Adrenal gland (tissue), 19 donors: ENCODE measurements at places on chromosomes 4 and X.

- DNase-seq: no peak
Observed at GRCh38 chrX:153779891-153780677, 757 bp upstream of the SRPK3 start.

DNA sequence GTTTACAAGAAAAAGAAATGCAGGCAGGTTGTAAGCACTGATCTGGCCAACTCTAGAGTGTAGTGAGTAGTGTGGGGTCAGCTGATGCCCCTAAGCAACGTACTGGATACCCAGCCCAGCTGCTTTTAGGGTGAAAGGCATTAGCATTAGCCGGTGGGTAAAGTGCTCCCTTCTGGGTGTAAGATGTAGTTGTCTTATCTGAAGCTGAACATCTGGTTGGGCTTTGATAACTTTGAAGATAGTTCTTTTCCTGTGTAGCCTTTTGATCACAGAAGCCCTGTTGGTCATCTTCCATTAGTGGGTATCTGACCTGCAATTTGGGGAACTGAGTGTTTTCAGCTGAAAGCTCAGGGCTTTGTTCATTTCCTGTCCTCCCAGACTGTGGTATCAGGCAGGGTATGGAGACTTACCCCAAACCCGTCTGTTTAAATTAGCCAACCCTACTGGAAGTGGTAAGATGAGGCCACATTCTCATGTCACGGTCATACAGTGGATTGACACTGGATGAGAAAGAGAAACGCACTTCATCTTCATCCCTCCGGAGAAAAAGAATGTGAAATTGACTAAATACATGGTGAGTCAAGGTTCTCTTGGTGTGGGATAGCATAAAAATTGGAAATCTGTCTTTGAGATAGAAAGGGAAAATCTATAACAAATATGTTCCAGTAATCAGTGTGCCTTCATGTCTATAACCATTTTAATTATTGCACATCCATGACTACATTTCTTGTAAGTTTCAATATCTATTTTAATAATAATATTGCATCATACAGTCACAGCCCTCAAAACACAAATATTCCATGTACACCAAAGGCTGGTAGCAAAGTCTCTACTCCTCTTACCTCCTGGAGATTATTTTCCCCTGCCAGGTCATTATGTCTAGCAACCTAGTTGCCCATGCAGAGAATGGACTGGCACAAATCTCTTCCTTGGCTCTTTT lies 8.7 kb downstream of the RHOH start:
- no peak for DNase-seq

DNA sequence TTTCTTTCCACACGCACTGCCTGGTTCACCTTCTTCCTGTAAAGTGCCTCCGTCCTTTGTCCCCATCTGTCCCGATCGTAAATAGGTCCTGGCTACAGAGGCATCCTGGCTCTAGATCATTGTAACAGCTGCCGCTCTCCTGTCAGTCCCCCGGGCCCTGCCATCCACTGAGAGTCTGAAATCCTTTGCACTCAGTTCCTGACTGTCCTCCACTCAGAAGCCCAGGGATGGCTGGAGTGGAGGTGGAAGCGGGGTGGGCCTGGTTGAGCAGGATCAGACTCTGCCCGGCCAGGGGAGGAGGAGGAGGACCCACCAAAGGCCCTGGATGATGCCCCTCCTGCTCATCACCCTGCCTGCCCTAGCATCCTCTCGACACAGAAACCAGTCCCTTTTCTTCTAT lies 29.8 kb downstream of the PIGG start:
- DNase-seq: no peak

- no peak for DNase-seq
Observed at GRCh38 chr4:40856277-40856839, 106.6 kb downstream of the NSUN7 start.

DNA sequence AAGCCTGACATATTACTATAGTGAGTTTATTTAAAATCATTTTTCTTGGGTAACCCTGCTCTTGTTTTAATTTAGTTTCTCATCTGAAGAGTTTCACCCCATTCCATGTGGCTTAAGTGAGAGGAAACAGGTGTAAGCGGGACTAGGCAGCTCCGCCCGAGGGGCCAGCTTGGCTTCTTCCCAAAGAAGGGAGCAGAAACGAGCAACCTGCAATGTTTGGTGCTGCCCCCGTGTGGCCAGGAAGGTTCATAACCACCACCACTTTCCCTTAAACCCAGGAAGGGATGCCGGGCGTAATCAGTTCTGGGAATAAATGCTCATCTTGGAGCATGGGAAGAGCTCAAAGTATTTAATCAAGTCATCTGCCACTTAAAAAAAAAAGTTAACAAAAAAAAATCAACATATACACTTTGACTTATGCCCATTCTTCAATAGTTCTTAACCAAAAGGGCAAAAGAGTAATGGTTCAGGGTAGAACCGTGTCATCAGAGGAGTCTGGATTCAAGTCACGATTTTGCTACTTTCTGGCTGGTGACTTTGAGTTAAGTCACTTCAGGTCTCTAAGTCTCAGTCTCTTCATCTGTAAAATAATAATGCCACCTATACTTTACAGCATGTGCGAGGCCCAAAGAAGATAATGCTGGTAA lies 147.9 kb downstream of the NSUN7 start:
- peak; percentile 79 for DNase-seq

- DNase-seq: no peak
Observed at GRCh38 chrX:94366616-94367015, 692.6 kb downstream of the FAM133A start.

DNA sequence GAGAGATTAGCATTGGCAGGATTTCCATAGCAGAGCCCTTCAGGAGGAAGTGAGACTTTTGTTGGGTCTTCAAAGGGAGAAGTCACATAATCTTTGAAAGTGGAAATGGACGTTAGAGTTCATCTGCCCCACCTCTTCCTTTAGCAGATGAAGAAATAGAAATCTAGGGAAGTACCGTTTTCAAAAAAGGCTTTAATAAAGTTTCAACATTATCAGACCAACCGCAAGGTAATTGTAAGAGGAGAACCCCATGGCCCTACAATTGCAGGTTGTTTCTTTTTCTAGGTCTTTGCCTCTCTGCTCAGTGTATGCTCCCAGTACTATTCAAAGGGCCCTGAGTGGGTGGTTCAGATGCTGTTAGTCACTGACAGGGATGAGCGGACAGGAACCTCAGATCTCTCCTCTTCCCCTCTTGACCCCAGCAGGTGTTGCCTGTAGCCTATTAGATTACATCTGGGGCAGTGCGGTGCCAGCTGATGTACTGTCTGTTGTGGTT lies 48.6 kb upstream of the AP1S2 start:
- DNase-seq: no peak

DNA sequence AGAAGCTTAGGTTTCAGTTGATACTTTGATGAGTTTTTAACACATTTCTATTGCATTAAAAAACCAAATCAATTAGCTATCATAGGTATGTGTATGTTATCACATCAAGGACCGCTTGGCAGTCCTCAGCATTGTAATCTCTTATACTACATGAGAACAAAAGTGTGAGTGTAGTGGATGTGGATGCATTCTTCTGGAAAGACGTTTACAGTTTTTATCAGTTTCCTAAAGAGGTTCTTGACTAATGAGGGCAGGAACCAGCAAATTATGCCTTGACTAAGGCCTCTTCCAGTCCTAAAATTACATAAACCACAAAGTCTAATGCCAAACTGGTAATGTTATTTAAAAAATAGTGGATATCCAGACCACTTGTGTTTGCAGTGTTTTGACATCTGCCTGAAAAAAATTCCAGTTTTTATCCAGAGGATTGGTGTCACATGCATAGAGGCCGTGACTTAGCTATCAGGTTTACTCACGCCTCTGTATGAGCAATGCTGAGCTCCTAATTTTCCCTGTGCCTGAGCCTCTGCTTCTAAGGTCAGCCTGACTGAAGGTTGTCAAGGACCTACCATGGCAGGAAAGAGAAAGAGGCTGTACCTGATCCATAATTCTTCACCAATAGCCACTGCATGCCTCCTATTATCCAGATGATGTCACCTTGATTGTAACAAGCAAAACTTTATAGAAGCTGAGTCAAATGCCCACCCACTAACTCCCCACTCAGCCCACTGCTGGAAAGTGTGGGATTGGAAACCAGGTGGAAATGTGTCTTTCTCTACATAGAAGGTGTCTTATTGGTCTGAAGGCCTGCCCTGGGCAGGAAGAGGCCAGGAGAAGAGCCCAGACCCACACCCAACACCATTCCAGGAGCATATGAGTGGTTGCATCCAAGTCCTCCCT lies 68.7 kb downstream of the ENPP6 start:
- no peak for DNase-seq

DNA sequence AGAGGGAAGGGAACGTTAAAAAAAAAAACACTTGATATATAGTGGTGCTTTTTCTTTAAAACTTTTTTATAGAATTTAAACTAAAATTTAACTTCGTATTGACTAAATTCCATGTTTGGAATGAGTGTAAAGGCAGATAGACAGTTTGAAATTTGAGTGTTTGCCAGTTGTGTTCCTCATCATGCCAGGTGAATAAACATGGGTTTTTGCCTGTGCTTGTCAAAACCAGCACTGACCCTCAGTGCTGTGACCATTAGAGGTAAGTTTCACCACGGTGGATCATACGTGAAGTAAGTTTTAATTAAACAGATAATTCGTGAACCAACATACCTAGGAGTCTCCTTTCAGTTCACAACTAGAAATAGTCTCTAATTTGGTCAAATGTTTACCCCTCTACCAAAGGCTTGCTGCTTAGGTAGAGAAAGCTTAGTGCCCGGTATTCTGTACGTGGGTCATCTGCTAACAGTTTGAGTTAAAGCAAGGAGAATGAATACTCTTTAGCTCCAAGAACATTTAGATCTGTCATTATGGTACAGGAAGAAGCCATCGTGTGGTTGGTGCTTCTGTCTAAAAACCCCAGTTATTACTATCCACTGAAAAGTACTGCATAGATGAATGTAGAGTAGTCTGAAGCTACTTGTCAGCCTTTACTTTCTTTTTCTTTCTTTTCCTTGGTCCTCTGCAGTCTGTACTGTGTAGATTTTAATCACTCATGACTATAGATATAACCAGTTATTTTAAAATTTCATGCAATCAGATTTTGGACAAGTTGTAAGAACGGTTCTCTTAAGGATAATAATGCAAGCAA lies 32.7 kb downstream of the KIAA0232 start:
- DNase-seq: no peak

GRCh38 chr4:83387012-83387411 lies 52.4 kb upstream of the HPSE start:
- DNase-seq: no peak

GRCh38 chrX:80237072-80237471 lies 183.2 kb upstream of the TENT5D start:
- no peak for DNase-seq

GRCh38 chr4:173534434-173534833 lies 4.4 kb upstream of the HAND2 start:
- no peak for DNase-seq

DNA sequence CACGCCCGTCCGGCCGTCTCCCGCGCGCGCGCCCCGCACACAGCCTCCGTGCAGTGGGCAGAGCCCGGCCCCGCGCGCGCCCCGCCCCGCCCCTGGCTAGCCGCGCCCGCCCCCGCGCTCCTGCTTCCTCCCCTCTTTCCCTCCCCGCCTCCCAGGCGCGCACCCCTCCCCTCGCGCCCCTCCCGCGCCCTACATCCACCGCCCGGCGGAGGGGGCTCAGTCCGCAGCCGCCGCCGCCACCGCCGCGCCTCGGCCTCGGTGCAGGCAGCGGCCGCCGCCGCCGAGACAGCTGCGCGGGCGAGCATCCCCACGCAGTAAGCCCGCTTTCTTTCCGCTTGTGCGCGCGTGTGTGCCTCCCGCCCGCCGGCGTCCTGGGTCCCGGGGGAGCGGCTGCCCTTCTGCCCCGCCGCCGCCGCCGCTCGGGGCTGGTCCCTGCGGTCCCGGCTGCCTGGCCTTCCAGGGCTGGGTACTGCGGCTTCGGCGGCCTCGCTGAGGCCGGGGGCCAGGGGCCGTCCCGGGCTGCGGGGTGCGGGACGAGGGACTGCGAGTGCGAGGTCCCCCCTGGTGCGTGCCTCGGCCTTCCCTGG lies at the start of gene FHL1:
FHL1 (plus strand) TSS at position 219 of the 587 bp plus-strand sequence.
- DNase-seq: peak; percentile 20

- no peak for DNase-seq
Observed at GRCh38 chrX:49956313-49956712, 33.9 kb downstream of the CLCN5 start.

- no peak for DNase-seq
Observed at GRCh38 chr4:38531141-38531727, 132.8 kb upstream of the KLF3 start.

DNA sequence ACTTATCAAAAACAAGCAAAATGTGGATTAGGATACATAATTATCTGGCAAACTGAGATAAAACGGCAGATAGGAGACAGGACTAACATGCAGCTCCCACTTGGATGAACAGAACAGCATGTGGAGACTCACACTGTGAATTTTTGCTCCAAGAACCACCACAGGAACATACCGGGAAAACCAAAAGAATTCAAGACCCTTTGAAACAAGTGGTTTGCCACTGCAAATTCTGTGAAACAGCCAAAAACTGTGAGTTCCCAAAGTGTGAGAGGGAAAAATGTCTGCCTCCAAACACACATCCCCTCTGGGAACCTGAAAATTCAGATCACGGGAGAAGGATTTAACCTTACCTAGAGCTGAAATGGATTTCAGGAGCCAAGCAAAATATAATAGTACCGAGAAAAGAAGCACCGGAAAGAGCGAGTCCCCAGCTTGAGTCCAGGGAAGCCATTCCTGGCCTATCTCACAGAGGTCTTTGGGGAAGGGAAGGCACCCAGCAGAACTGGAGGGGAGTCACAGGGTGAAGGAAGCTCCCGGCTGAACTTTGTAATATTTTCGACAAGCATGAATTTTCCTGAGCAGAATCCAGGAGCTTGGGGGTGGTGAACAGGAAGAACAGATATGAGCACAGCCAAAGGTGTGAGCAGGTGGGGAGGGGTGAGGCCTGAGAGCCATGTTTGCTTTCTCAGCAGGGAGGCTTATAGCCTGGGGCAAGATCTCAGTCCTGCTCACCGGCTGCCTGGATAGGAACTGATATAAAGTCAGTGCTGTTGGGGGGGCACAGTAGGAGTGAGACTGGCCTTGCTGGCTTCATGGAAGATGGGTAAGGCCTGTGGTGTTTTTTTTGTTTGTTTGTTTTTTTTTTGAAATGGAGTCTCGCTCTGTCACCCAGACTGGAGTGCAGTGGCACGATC lies 23.9 kb downstream of the MANBA start:
- no peak for DNase-seq

- DNase-seq: no peak
Observed at GRCh38 chr4:118985170-118986000, 96.7 kb downstream of the SYNPO2 start.

- DNase-seq: no peak
Observed at GRCh38 chrX:66544181-66544580, 94.7 kb downstream of the EDA2R start.
